ENCODE measurements at places on chromosomes 7 and 10.

- DNase-seq: no peak
These were observed 560.9 kb downstream of the DNAJB6 start for GRCh38 chr7:157897681-157898080.

DNA sequence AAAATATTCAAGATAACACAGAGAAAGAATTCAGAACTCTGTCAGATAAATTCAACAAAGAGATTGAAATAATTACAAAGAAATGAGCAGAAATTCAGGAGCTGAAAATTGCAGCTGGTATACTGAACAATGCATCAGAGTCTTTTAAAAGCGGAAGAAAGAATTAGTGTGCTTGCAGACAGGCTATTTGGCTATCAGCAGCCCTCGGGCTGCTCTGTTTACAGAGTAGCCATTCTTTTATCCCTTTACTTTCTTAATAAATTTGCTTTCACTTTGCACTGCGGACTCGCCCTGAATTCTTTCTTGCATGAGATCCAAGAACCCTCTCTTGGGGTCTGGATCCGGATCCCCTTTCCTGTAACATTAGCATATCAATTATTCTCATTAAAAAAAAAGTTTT lies 1040.0 kb downstream of the SORCS3 start:
- DNase-seq: no peak

DNA sequence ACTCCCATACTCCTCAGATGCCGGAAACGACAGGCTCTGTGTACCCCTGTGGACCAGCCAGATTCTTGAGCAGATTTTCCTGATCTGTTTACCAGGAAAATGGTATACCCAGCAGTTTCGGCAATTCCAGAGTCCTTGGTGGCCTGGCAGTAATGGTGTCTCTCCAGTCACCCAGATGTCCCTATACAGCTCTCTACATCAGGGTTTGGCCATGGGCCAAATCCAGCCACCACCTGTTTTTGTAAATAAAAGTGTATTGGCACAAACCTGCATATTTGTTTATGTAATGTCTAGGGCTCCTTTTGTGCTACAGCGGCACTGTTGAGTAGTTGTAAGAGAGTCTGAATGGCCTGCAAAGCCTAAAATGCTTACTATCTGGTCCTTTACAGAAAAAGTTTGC lies 491.3 kb downstream of the RPS24 start:
- DNase-seq: no peak

GRCh38 chr10:102112210-102112817 lies 7.9 kb downstream of the LDB1 start:
- DNase-seq: no peak

DNA sequence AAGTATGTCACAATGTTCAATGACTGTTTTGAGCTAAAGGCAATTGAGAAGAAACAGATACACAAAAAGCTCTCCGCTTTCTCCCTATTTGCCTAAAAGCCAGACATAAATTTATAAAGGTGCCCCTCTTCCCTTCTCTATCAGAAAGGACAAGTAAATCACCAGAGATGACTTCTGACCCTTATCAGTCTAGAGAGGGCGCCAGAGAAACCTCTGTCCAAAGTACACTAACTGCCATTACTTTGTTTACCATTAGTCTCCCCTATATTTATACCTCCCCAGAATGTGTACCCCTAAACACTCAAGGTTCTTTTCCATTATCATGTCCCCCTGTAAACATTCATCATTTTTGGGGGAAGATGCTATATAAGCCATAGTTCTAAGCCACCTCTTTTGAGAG lies 49.3 kb downstream of the TPK1 start:
- DNase-seq: no peak

- DNase-seq: no peak
These were observed 250.0 kb downstream of the HGF start for GRCh38 chr7:81519886-81520285.

DNA sequence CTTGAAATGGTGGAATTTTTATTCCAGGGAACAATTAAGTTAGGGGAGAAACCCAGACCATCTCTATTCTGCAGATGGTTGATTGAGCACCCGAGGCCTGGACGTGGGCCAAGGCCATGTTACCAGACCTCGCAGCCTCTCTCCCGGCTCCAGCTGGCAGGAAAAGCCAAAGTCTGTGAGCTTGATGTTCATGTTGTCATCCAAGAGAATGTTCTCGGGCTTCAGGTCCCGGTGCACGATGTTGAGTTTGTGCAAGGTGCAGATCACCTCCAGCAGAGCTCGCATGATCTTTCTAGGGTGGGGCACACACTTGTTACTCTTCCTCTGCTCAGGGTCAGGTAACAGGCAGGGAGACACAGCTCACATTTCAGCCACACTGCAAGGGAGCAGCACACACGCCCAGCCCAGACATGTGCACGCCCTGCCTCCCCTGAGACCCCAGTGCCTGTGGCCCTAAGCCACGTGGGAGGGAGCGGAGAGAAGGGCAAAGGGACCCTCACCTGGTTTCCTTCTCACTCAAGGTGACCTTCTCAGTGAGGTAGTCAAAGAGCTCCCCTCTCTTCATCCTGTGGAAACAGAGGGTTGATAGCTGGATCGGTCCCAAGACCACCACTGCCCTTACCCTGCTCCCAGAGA lies 9.5 kb downstream of the PHKG1 start:
- DNase-seq: no peak

DNA sequence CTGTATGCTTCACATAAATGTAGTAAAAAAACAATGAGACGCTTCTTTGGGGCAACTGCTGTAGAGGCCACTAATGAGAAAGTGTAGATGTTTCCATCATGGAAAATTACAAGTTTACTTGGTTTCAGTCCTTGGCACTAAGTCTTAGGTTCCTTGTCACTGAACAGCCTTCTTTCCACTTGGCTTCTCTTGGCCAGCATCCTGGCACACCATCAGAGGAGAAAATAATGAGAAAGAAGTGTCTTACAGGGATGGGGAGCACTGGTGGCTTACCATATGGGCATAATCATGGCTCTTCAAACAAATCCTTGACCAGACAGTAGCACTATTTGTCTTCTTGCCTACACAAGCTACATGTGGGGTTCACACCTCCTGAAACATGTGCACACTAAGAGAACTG lies 22.5 kb upstream of the SH3PXD2A start:
- DNase-seq: no peak

- DNase-seq: no peak
These were observed 168.0 kb downstream of the GNAI1 start for GRCh38 chr7:80302636-80303035.

- no peak for DNase-seq
These were observed 2.8 kb downstream of the SHH start for GRCh38 chr7:155809332-155809946.

GRCh38 chr10:128149267-128150014 lies 23.2 kb upstream of the MKI67 start:
- no peak for DNase-seq

DNA sequence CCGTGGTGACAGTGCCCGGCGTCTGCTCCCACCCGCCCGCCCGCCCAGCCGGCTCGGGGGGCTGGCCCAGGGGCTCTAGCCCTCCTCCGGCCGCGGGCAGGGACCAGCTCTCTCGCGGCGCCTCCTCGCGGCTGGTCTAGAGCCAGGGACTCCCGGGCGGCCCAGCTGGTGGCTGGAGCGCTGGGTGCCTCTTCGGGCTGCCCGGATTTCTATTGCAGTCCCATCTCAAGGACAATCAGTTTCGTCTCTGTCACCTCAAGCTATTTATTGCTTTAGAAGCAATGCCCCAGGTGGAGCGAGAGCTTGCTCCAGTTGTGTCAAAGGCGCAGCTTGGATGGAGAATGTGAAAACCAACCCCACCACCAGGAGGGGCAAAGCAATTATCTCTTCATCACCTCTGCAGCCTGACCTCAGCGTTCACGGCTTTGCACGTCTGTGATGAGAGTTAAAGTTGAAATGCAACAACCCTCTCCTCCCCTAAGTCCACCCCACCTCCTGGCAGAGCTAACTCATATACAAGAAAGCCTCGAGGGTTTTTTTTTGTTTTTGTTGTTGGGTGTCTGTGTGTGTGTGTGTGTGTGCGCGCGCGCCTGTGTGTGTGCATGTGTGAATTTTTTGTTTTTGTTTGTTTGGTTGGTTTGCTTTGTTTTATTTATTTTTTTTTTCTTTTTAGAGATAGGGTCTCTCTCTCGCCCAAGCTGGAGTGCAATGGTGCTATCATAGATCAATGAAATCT lies at the start of gene ITGA8:
TSS of gene ITGA8 (minus strand) at position 24 of the 736 bp plus-strand sequence. CDS start 151 bp downstream, outside the sequence.
- DNase-seq: peak; percentile 46

DNA sequence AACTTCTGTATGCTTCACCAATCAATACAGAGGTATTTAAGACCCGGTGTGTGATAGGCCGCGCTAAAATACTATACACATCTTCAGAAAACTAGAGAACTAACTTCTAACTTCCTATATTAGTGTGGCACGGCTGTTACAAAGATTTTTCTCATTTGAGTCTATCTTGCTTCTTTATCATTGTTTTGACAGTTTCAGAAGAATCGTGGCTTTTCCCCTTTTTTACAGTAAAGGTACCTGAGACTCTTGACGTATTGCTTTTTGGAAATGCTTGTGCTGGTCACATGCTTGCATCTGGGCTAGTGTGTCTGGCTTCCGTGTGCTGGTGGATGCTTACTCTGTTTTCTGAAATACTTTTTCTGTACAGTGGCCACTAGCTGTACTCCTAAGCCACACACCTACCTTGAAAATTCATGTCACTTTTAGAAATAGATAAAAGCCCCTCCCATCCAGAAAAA lies 12.7 kb downstream of the IKZF1 start:
- no peak for DNase-seq

- DNase-seq: no peak
These were observed 18.3 kb upstream of the PDE1C start for GRCh38 chr7:32088451-32088881.

GRCh38 chr10:92847202-92847864 lies 987 bp upstream of the EXOC6 start:
- DNase-seq: no peak

DNA sequence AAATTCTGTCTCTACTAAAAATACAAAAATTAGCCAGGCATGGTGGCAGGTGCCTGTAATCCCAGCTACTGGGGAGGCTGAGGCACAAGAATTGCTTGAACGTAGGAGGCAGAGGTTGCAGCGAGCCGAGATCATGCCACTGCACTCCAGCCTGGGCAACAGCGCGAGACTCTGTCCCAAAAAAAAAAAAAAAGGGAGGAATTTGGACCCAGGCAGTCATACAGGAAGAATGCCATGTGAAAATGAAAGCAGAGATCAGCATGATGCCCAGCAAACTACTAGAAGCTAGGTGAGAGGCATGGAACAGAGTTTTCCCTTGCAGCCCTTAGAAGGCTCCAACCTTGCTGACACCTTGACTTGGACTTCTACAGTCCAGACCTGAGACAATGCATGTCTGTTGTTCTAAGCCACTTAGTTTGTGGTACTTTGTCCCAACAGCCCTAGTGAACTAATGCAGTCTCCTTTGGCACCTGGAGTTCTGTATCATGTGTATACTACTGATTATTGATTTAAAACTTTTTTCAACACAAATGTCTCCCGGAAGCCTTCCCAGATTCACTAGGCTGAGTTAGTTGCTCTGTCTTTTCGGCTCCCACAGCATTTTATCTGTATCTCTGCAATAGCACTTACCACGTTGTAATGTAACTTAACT lies 10.2 kb upstream of the BAG3 start:
- no peak for DNase-seq

- peak; percentile 82 for DNase-seq
These were observed 12.9 kb downstream of the SEC31B start for GRCh38 chr10:100506596-100507356.

GRCh38 chr7:67438198-67438882 lies 441.7 kb downstream of the TYW1 start:
- DNase-seq: no peak

GRCh38 chr7:28104041-28104541 lies 76.5 kb downstream of the JAZF1 start:
- DNase-seq: no peak

DNA sequence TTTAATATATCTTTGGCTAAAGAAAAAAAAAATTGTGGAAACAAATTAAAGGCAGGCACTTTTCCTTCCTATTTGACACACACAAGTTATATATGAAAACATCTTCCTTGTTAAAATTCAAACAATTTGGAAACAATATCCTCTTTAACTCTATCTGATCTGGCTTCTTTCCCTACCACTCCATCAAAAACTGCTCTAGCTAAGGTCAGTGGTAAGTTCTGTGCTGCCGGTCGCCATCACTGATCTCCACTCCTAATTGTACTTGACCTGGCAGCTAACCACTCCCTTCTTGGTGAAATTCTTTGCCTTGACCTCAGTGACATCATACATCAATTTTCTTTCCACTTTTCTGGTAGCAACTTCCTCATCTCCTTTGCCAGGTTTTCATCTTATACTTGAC lies 47.9 kb upstream of the MRLN start:
- no peak for DNase-seq

DNA sequence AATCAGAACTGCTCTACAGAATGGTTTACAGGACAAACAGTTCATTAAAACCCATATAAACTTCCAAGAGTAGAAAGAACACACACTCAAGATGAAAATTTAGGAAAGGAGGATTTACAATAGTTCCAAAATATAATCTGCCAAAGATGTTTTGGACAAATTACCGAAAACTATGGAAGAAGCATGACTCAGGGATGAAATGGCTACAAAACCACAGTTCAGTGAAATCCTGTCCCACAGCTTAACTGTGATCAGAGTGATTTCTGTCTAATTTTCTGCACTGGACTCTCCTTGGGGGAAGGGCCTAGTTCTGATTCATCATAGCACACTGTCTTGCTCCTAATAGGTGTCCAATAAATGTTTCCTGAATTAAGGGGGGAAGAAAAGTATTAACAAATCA lies 82.2 kb downstream of the HIPK2 start:
- peak; percentile 65 for DNase-seq

DNA sequence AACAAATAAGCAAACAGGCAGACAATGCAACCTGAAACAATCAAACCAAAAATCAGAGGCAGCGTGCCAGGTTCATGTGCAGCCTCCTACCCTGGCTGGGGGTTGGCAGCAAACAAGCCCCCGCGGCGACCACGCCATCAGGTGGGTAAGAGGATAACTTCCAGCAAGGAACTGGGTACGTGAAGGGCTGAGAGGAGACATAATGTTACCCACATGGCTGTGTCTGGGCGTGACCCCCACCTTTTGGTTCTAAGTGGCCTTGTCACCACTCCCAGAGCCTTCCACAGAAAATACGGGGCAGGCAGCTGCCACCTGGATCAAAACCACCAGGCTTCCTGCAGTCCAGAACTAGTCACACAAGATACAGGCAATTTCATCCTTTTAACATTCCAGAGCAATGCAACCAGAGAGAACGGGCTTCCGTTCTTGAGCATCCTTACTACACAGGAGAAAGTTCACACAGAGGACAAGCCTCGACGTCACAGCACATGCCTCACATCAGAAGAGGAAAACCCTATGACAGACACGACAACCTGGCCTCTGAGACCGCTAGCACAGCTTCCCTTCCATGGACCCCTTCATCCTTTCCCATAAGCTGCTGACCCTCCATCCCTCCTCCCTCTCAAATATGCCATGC lies 171.0 kb downstream of the GRID1 start:
- no peak for DNase-seq

DNA sequence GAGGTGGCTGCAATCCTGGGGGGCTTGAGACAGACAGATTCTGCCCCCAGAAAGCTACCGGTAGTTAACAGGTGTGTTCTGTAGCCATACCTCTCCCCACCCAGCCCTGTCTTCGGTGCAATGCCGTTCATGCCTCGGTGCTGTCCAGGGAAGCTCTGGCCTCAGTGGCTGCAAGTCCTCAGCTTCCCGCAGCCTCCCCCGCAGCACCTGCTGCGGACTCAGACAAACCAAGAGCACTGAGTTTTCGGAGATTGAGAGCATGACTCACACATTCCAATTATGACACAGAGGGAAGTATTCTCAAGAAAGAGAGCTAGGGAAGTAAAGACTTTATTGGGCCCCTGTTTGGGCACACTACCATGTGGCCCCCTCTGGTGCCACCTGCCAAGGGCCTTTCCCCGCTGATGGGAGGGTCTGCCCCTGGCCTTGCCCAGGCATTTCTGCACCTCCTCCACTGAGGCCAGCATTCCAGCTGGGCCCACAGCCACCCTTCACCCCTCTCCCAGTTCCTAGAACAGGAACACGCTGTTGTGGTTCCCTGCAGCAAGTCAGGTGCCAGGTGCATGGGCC lies 30.2 kb upstream of the EZH2 start:
- DNase-seq: peak; percentile 56

Measured in fibroblast of skin of right quadriceps (primary cell).